ENCODE measurements at places on chromosomes 6 and 20.
A peak's percentile ranks its signal among the peaks of the same experiment; 100 is the strongest.

GRCh38 chr6:11096109-11096508 is 2.5 kb downstream of the SMIM13 start:
- no peak for DNase-seq

GRCh38 chr6:34130862-34131261 is 15.0 kb downstream of the GRM4 start:
- no peak for DNase-seq

DNA sequence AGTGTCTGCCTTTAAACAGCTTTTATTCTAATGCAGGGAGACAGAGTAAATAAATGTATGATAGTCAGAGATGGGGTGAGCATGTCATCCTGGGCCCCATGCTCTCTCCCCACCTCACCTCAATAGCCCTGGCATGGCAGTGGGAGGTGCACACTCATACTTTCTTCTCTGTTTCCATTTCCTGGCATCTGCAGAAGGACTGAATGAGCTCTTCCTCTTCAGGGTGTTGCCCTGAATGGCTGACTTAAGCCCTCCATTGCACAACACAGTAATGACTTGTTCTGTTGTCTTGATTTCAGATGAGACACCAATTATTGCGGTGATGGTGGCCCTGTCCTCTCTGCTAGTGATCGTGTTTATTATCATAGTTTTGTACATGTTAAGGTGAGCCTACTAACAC is 57.0 kb upstream of the GNRH2 start:
- peak; percentile 62 for DNase-seq

DNA sequence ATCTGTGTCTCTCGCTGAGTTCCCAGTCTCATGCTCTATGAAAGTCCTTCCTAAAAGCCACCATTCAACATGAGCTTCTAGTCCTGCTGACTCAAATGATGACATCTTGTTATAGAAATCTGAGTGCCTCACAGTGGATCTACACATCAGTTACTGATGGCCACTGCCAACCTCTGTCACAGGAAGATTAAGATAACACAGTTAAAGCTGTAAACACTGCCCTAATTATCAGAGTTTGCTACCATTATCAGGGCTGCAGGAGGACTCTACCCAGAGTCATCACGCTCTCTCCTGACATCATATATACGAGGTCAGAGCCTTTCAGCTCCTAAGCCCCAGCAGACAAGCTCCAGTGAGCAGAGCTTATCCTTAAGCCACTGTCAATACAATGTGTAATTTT is 63.2 kb downstream of the HIVEP2 start:
- no peak for DNase-seq

DNA sequence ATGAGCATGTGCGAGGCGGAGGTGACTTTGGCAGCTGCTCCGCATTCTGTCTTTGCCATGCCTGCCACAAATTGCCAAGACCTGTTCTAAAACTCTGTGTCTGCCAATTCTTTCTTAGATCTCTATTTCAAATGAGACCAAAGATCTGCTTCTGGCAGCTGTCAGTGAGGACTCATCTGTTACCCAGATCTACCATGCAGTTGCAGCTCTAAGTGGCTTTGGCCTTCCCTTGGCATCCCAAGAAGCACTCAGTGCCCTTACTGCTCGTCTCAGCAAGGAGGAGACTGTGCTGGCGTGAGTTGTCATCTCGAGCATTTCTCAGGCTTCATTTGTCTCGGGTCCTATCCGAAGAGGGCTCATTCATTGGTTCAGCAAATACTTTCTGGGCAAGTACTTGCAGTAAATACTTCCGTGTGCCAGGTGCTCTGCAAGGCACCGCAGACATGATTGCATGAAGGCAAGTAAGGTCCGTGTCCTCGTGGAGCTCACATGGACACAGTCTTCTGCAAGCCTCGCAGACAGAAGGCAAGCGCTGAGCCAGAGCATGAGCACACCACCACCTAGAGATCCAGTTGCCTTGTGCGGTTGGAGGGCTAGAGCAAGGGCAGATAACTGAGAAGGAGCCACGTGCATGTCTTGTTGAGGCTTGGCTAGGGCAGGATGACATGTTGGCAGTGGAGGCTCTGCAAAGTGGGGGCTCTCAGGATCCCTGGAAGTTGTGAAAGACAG is 19.7 kb upstream of the MROH8 start:
- DNase-seq: no peak

GRCh38 chr6:159985296-159985945 is 16.5 kb downstream of the IGF2R start:
- DNase-seq: no peak

- DNase-seq: no peak
These were observed 34.8 kb upstream of the BAG2 start for GRCh38 chr6:57137350-57137749.

GRCh38 chr20:4320291-4320690 is 304.9 kb upstream of the RNF24 start:
- DNase-seq: no peak

- DNase-seq: no peak
These were observed 9.7 kb upstream of the CD40 start for GRCh38 chr20:46108435-46108841.

DNA sequence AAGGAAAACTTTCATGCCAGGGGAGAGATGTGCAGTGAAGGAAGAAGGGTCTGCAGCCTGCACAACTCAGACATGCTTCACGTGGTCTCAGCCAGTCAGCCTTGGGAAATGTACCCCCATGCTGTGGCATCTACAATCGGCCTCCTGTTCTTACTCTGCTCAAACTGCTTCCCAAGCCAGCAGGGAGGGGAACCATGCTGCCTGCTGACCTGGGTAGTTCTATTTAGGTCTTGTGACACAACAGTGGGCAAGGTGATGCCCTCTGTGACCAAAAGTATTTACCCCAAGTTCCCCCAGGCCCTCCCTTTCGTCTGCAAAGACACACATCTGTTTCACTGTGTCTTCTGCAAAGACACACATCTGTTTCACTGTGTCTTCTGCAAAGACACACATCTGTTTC is 106.9 kb downstream of the SLC23A2 start:
- no peak for DNase-seq

DNA sequence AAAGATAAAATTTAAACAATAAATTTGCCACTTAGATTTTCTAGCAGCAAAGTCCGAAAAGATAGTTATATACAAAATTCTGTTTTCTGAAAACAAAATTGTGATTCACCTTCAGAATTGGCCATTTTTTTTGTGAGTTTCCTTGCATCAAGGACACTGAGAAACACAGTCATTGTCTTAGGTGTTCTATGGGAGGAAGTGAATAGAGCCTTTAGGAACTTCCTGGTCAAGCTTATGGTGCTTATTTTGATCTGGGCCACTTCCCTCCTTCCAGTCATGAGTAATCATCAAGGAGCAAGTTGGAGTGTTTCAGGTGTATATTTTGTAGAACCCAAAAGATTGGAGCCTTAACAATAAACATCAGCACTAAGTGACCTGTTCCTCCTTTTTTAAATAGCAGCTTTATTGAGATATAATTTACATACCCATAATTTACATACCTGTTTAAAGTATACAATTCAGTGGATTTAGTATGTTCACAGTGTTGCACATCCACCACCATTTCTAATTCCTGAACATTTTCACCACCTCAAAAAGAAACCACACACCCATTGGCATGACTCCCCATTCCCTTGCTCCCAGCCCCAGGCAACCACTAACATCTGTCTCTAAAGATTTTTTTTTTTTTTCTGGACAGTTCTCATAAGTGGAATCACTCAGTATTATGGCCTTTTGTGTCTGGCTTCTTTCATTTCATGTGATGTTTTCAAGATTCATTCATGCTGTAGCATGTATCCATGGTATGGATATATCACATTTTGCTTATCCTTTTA is 17.6 kb downstream of the TMEM74B start:
- DNase-seq: no peak

GRCh38 chr20:10647909-10648308 is 25.9 kb downstream of the JAG1 start:
- DNase-seq: no peak

- no peak for DNase-seq
These were observed 28.0 kb downstream of the FRMD1 start for GRCh38 chr6:168050881-168051586.

DNA sequence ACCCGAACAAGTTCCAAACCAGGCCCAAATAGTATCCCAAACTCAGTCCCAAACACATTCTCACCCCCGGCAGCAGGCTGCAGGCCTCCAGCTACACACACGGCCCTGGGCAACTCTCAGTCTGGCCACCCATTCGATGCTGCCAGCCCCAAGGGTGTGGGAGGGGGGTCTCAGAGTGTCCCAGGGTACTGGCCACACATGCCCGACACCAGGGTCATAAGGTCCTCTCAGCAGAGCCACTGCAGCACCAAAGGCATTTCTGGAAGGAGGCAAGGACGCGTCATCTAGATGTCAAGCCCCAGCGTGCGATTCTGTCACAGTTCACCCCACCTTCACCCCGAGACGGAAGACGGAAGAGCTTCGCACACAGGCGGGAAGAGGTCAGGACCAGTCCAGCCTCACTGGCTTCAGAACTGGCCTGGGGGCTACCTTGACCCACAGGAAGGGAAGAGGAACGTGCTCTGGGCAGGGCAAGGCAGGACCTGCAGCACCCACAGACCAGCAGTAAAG is 9.5 kb downstream of the MYL9 start:
- no peak for DNase-seq

DNA sequence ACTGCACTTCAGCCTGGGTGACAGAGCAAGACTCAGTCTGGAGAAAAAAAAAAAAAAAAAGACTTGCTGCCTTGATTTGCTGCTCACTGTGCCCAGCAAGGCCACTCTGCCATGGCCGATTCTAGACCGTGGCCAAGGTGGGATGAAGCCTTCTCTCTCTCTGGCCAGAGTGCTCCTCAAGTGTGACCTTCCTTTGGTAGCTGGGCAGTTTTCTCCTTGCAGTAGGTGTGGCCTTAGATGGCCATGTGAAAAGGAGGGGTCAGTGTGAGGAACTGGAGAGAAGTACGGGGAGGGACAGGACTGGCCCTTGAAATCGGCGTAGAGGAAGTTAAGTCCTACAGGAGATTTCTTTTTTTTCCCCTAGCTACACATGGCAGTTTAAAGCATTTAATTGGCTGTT is 272.0 kb downstream of the ARID1B start:
- DNase-seq: no peak

GRCh38 chr6:34248198-34248726 is 544 bp downstream of the SMIM29 start:
- no peak for DNase-seq

DNA sequence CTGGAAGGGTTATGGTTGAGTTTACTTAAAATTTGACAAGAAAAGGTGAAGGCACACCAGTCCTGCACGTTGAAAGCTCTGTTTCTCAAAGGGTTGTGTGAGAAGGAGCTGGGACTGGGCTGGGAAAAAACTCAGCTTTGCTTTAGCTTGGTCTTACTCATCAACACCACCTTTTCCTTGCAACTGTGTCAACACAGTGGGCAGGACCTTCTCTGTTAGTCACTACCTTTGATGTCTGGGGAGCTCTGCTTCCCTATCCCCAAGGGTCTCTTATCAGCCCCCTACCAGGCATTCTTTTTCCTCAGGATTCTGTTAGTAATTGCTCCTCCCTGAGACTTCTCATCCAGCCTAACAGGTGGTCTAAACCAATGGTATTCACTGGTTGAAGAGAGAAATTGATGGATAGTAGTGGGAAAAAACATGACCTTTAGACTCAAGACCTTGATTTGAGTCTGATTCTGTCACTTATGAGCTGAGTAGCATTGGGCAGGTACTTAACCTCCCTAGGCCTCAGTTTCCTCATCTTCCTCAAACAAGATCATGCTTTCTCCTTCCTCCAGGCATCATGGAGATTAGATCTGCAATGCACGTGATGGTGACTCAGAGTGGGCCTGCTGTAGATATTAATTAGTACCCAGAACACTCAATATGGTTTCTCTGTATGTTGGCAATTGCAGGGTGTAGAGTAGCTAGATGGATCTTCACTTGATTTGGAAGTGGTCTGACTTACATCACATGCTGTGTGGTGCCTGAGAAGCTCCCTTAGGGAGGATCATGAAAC is 17.2 kb upstream of the FOXA2 start:
- no peak for DNase-seq

DNA sequence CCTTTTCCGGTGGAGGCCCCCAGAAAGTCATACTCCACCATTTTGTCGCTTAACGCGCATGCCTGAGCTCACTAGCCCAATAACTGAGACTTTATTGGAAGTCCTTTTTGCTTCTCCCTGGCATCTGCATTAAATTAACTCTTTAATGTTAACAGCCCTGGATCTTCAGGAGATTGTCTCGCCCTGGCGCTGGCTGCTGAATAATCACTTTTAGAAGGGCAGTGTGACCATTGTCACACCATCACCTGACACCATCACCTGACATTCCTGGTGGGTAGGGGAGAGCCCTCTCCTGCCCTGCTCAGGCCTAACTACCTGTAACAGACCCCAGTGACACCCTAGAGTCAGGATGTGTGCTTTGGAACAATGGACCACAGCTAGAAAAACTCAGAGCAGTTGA is 115.5 kb upstream of the SNX9 start:
- no peak for DNase-seq

GRCh38 chr6:20340068-20340848 is 61.4 kb upstream of the E2F3 start:
- DNase-seq: no peak

DNA sequence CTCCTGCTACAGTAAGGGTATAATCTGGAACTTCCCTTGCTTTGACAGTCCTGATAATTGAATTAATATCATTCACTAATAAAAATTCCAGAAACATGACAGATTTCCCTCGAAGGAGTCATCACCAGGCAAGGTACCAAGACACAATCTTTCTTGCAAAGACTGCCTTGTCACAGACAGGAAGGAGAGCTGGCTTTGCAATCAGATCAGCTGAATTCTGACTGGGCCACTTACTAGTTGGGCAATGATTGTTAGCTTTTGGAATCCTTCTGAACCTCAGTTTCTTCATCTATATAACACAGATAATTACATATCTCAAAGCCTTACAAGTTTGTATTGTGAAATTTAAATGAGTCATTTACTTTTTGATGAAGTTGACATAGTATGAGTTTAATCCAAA is 344.2 kb downstream of the RFPL4B start:
- no peak for DNase-seq

DNA sequence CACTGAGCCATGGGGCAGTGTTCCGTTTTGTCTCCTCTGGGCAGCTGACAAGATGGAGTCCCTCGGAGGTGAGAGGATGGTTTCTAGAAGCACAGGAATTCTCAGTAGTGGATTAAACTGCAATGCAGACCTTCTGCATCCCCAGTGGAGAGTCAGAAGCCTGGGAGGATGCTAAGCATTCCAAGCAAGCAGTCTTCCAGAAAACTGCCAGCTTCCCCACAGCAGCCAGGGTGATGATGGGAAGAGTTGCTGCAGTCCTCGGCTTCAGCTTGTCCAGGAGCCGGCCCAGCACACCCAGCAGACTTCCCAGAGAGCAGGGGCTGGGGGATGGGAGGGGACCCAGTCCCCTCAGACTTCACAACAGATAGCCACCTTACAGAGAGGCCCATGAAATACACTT is 163.6 kb downstream of the LY86 start:
- no peak for DNase-seq
